ENCODE measurements at places on chromosomes 11 and 22.

GRCh38 chr22:21762712-21763581 lies 27.4 kb upstream of the YPEL1 start:
- DNase-seq = no peak

DNA sequence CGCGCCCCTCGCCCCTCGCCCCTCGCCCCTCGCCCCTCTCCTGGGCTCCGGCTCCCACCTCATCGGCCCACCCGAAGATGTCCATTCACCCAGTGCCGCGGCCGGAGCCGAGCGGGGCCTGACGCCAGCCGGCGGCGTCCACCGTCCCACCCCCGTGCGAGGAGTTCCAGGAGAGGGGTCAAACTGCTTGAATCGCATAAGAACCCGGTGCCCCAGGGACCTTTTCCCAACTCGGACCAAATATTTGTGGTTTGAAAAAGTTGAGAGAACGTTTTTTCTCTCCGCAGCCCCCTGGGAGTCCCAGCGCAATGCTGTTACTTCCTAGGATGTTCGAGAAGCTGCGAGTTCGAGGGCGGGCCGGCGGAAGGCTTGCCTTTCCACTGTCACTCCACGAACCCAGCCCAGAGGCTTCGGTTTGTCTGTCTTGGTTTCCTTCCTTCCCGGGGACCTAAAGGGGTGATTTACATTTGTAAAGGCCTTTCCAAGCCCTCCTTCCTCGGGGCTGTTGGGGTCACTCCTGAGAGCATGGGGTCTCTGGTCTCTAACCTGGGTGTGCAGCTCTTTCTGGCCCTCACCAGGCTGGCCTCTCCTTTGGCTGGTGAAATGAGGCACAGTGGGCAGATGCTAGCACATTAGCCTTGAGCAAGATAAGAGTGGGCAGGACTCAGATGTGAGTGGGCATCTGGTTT lies 38.0 kb downstream of the ETS1 start:
- no peak for DNase-seq

GRCh38 chr11:129792663-129793062 lies 23.0 kb upstream of the TMEM45B start:
- DNase-seq = no peak

- peak; percentile 21 for DNase-seq
These were observed 19.6 kb downstream of the CKAP5 start for GRCh38 chr11:46826310-46827044.

DNA sequence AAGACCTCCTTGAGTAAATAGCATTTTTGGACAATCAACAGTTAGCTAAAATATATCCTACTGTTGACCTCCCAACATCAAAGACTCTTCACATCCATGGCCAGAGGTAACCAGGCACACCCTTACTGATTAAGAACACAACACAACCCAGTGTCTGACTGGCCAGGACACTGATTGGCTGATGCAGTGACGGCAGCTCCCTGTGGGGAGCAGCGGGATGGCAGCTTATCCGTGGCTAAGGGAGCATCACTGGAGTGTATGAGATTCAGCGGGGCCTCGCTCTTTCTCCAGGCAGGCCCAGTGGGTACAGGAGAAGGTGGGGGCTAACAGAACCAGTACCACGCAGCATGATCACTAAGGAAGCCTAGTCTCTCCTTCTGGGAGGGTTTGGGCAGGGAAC lies 10.3 kb upstream of the IL2RB start:
- no peak for DNase-seq

DNA sequence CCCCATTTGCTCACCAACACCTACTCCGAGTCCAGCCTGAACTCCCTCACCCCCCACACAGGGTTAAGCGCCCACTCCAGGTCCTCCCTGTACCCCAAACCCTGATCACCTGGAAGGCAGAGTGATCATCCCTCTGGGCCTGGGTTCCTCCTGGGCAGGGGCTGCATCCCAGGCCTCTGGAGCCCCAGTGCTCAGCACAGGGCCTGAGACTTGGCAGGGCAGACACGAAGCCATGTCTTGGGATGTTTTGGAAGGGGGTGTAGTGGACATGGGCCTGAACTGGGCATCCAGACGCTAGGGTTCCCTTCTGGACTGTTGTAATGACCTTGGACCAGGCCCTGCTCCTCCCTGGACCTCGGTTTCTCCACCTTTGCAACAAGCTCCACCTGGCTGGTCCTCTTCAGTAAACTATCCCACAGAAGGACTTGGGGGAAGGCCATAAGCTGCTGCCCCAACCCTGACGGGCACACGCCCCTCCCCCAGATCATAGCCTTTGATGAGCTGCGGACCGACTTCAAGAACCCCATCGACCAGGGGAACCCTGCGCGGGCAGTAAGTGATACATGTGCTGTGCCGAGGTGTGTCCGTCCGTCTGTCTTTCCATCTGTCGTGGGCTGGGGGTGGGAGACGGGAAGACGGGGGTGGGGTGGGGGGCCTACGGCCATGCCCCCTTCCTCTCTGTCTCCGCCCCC lies 3.9 kb downstream of the CNIH2 start:
- no peak for DNase-seq

- DNase-seq = no peak
These were observed 1.3 kb downstream of the PACSIN2 start for GRCh38 chr22:43013355-43014315.

DNA sequence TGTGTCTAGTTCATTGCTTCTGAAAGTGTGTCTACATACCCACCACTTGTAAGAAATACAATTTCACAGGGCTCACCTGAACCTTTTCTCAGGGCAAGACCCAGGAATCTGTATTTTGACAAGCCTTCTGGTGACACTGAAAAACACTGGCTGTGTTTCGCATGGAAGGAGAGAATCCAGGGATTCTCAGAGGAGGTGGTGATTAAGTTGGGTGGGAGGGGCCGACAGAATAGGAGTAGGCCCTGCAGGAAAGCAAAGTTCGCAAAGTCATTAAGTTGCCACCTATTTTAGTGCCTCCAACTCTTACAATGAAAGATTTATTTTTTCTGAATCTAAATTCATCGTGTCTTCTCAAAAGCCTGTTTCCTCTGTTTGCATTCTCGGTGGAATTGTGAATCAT lies 186.8 kb downstream of the FAT3 start:
- no peak for DNase-seq

- DNase-seq = no peak
These were observed 4.0 kb downstream of the PAX6 start for GRCh38 chr11:31806928-31807798.

DNA sequence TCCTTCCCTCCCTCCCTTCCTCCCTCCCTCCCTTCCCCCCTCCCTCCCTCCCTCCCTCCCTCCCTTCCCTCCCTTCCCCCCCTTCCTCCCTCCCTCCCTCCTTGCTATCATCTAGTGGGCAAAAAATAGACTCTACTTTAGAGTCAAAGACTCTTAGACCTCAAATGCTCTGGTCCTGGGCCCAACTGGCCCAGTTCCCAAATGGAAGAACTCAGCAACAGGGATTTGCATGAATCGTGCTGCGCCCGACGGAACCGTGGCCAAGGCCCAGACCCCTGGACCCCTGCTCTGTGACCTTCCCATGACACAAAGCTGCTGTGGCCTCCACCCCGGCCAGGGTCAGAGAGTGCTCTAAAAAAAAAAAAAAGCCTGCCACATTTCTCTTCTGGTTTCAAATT lies 97.4 kb downstream of the WNT7B start:
- no peak for DNase-seq

- no peak for DNase-seq
These were observed 1.7 kb downstream of the FCHSD2 start for GRCh38 chr11:73140213-73141030.

DNA sequence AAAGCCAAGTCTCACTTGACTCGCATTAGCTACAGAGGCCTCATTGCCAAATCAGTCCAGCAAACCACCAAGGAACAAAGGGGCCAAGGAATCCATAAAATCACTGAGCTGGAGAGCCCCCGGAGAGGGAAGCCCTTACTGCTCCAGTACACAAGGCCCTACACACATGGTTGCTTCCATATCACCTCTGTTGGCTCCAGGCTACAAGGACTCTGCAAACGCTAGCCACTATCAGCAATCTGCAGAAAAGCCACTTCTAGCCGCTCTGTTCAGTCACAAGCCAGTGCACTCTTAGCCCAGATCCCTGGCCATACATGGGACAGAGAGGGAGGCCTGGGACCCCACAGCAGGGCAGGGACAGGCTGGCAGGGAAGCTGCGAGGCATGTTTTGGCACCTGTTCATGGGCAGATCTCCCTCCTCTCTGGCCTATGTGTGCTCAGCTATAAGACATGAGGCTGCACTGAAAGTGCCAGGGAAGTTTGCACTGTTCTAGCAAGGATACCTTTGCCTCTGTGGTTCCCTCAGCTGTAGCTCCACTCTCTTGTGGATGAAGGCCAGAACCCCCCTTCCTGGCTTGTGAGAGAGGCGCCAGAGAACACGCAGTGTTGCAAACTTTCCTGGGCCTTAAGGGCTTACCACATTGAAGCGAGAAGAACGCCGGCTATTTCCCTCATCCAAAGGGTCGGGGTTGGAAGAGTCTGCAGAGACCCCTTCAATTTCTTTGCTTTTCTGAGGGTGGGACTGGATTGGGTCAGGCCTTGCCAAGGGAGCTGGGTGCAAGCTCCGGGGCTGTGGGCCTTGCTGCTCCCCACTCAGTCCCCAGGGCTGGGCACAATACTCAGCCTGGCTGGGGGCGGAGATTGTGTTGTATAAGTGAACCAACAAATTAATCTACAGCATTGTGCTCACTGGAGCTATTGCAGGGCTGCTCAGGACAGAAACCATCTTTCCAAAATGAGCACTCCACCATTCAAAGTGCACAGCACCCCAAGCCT lies 108.7 kb upstream of the PITPNB start:
- DNase-seq = no peak

DNA sequence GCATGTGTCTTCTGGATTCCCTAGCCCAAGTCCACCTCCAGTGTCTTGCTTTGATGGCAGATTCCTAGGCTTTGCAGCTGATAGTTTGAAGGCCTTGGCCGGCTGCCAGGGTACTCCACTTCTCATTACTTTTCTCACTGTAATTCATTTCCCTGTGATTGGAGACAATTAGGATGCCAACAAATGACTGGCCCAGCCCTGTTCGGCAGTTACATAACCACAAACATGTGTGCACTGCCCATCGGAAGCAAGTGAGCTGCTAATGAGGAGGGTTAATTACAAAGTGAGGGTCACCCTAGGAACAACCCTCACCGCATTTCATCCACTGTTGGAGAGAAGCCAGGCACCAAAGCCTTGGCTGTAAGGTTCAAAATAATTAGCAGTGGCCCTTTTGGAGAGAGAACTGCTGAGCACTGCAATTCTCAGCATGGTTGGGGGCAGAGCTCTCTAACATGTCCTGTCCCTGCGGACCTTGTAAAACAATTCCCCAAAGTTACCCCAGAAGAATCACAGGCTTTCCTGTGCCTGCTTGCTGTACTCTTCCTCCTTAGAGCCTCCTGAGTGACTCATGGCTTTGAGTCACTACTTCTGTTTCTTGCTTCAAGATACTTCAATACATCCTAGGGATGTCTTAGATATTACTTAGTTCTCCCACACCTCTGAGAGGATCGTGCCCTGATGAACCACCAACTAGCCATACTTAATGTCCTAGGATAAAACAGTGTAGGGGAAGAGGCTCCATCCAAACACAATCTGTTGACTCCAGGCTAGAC lies 109.7 kb upstream of the GALNT18 start:
- no peak for DNase-seq

- no peak for DNase-seq
These were observed 29.1 kb upstream of the CCND1 start for GRCh38 chr11:69611548-69612526.

GRCh38 chr11:26332572-26332915 lies 614 bp downstream of the ANO3 start:
- DNase-seq = no peak

DNA sequence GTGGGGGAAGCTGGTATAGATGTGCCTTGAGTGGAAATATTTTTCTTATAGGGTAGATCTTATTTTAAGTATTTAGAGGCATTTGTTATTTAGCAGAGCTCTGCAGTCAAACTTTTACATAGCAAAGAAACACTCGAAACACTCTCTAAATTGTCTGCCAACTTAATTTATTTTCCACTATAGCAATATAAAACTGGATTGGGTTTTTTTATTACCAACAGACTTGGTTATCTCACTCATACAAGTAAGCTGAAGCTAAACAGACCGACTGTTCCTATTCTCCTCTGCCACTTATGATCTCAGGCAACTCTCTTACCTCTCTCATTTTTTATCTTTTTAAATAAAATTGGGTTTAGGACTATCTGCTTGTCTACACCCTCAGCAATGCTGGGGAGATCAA lies 4.6 kb downstream of the RAB38 start:
- no peak for DNase-seq

- DNase-seq = no peak
These were observed 1.7 kb upstream of the RTCB start for GRCh38 chr22:32413719-32414118.

- peak; percentile 26 for DNase-seq
These were observed 96.5 kb downstream of the CWC15 start for GRCh38 chr11:94876645-94877442.

GRCh38 chr22:26238596-26238995 lies 69.3 kb downstream of the SEZ6L start:
- DNase-seq = no peak

GRCh38 chr22:29098296-29098695 lies 25.5 kb downstream of the KREMEN1 start:
- no peak for DNase-seq

- no peak for DNase-seq
These were observed 438.3 kb downstream of the RAB38 start for GRCh38 chr11:87736928-87737327.

DNA sequence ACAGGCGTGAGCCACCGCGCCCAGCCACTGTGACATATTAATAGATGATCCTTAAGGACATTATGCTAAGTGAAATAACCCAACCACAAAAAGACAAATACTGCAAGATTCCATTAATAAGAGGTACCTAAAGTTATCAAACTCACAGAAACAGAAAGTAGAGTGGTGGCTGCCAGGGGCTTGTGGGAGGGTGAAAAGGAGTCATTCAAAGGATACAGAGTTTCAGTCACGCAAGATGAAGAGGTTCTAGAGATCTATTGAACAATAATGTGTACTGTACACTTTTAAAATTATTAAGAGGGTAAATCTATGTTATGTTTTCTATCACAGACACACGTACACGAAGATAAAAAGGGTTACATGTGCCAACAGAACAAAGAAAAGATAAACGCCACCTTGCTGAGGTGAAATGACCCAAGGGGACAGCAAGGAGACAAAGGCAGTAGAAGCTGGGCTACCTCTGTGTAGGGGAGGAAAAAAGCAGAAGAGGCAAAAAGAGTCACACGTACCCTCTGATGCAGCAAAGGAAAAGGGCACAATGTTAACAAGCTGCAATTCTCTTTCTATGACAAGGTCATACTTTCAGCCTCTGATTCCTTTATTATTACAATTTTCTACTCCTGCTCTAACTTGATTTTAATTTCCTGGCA lies 65.3 kb downstream of the AMBRA1 start:
- DNase-seq = no peak

- DNase-seq = no peak
These were observed 1.7 kb upstream of the ME3 start for GRCh38 chr11:86673872-86674750.

DNA sequence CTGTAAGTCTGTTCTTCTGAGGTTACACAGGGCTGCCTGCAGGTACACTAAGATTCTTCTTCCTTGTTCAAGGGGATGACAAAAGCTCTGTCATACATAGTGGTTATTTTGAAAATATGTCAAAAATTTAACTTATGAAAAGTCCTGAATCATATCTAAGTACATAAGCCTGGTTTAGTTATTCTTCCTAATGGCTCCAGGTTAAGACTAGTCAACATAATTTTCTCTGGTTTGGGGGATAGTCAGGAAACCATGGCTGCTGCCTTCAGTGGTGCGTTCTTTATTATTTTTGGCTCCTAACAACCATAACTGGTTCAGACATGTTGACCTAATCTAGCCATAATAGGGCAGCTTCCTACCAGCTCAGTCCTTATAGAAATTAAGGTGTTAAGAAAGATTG lies 257.4 kb upstream of the DDI1 start:
- no peak for DNase-seq
